ENCODE measurements at places on chromosomes 13 and 19.

DNA sequence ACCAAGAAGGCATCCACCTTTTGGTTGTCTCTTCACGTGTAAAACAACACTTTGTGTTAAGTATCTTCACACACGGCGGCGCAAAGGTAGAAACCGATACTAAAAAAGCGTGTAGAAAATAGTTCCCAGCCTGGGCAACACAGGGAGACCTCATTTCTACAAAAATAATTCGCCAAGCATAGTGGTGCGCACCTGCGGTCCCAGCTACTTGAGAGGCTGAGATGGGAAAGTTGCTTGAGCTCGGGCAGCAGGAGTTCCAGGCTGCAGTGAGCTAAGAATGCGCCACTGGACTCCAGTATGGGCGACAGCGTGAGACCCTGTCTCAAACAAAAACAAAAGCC is 573 bp upstream of the ERCC5 start:
- no peak for DNase-seq

DNA sequence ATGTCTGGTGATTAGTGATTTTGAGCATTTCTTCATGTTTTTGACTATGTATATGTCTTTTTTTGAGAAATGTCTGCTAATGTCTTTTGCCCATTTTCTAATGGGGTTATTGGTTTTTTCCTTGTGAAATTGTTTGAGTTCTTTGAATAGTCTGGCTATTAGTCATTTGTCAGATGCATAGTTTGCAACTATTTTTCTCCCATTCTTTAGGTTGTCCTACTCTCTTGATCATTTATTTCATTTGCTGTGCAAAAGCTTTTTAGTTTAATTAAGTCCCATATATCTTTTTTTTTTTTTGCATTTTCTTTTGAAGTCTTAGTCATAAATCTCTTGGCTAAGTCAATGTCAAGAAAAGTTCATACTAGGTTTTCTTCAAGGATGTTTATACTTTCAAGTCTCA is 449.8 kb downstream of the DACH1 start:
- DNase-seq = no peak

- DNase-seq = peak; percentile 48
These were observed 9.5 kb downstream of the ADAMTSL5 start for GRCh38 chr19:1503089-1503924.

DNA sequence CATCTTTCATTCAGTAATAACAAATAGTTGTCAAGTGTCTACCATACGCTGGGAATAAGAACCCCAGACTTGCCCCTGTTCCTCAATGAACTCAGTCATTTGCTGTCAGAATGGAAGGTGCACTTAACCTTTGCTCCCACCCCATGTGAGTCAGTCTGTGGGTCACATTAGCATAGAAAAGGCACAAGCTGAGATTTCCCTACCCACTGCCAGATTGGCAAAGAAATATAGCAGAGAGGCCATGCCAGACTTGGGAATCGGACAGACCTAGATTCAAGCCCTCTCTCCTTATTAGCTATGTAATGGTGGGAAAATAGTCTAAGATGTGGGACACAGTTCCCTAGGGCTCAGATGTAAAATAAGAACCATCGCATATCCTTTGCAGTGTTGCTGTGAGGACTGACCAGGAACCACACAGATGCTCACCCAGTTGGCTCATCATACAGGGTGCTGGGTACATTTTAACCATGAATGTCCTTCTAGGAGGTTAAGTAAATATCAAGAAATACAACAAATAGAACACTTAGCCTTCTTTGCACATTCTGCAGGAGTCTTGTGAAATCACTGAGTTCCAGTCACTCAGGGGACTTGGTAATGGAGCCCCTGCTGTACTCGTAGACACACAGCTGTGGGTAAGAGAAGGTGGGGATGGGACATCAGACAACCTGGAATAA is 218.2 kb downstream of the FGF14 start:
- DNase-seq = no peak

GRCh38 chr19:30212574-30212973 is 159.6 kb upstream of the ZNF536 start:
- no peak for DNase-seq

DNA sequence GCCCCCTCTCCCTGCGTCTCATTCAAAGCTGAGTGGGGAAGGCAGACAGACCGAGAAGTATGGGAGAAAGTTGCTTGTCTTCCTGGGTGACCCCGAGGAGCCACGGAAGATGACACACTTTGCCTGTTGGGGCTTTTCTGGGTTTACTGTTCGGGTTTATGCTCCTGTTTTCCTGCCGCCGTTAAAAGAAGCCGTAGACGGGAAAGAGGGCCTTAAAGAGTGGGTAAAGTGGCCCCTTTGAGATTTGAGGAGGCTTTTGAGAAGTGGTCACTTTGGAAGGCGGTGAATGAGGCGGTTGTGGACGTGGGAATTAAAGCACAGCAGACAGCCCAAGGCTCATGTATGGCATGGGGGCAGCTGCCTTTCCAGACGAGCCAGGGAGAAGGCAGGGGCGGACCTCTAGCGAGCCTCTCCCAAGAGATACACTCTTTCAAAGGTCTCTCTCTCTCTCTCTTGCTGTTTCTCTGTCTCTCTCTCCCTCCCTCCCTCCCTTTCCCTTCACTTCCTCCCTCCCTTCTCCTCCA is 493 bp upstream of the LHFPL6 start:
- DNase-seq = no peak

- DNase-seq = no peak
These were observed 193.8 kb downstream of the FOXO1 start for GRCh38 chr13:40472427-40473220.

DNA sequence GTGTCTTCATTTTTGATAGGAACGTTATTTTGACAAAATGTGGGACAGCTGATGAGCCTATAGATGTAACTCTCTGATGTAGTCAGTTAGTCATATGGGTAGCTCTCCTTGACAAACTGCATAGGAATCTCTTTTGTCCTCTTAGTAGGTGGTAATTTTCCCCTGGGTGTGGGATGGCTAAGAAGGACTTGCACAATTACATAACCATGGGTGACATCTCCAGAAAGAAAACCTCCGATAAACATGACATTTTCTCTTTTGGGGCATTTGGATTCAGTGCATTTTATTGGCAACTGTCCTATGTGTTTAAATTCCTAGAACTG is 41.8 kb downstream of the IGFL3 start:
- DNase-seq = no peak

- DNase-seq = no peak
These were observed 23.2 kb downstream of the PDS5B start for GRCh38 chr13:32609428-32609827.

- DNase-seq = peak; percentile 98
These were observed at the start of gene MTMR6 for GRCh38 chr13:25286969-25287961. MTMR6 (minus strand) TSS chr13:25287488; CDS start chr13:25287247, 241 bp downstream.

GRCh38 chr19:5542665-5543064 is 25.1 kb downstream of the TINCR start:
- DNase-seq = no peak
